Colonic mucosa (tissue), 4 donors: ENCODE measurements at places on chromosomes 13 and 19. TPM values are rescaled to one million over a fixed set of nuclear protein-coding genes. Genes with fewer than 3 reads are reported as not detected.

GRCh38 chr13:46775385-46776107, 21.4 kb downstream of the ESD start:
- DNase-seq: no peak

SMIM24 gene
- total RNA-seq: 16.1 TPM

DNA sequence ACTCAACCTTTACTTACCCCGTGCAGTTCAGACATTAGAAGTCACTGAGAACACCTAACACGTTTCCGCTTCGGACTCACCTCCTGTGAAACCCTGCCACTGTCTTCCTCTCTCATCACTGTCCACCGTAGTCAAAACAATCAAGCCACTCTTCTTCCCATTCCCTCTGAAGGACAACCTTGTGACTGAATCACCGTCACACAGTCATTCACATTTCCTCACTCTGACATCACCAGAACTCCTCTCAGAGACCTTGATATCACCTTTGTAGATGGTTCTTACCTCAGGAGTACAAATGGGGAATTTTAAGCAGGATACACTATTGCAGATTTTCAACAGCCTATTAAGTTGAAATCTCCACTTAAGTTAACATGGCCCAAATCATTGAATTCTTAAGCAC, 1.3 kb upstream of the KBTBD6 start:
- DNase-seq: no peak

DNA sequence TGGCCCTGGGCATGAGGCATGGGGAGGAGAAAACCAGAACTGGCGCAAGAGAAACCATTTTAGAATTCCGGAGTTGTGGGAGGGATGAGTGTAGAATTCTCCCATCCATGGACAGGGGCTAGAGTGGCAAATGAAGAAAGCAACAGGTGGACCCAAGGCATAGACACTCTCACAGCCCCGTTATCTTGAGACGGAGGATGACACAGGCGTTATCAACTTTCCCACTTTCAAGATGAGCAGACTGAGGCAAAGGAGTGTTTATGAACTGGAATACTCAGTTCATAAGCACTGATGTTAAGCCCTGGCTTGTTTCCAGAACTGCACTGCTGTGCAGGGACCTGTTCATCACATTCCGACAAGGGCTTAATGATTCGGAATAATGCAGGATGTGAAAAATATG, 1.1 kb upstream of the GTF3A start:
- no peak for DNase-seq
